ENCODE measurements at places on chromosomes 7 and 10.
A peak's percentile ranks its signal among the peaks of the same experiment; 100 is the strongest.

DNA sequence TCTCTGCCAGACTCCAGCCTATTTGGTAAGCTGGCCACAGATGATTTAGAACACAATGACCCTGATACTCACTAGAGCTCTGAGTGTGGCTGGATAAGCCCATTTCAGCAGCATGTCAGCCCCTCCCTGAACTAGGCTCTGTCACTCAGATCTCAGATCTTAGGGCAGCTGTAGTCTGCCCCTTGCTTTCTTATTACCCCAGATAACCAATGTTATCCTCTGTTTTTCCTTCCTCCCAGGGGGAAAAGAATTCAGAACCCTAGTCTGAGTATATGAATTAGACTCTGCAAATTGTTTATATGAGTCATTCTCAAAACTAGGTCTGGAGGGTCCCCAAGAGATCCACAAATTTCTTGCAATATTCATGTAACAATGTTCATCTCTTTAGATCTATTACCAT, 286.2 kb downstream of the KCNMA1 start:
- H3K36me3 ChIP-seq = no peaks in the 10 kb centered on the region
- H3K27ac ChIP-seq = no peak overlapping the region
- no peak overlapping the region for H3K4me3 ChIP-seq

GRCh38 chr7:27590416-27590815, 72.3 kb downstream of the HIBADH start:
- H3K4me1 ChIP-seq = no peaks in the 10 kb centered on the region
- no peaks in the 10 kb centered on the region for H3K36me3 ChIP-seq
- H3K4me3 ChIP-seq = no peak overlapping the region

DNA sequence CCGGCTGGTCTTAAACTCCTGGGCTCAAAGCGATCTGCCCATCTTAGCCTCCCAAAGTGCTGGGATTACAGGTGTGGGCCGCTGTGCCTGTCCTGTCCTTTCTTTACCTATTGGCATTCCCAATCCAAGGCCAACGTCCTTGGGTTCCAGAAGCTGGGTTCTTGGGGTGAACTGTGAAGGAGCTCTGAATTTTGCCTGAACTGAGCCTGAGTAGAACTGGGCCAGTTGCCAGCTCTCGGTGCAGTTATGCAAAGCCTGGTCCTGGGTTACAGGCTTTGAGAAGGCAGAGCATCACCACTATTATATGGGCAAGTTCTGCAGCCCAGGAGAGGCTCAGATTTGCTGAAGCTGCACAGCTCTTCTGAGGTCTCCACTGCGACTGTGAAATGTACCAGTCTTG, 24.6 kb upstream of the SH2D4B start:
- no peak for DNase-seq
- peaks cover 93% of the 10 kb centered on the region for H3K36me3 ChIP-seq
- H3K4me1 ChIP-seq = peaks cover 13% of the 10 kb centered on the region
- H3K27me3 ChIP-seq = no peaks in the 10 kb centered on the region

DNA sequence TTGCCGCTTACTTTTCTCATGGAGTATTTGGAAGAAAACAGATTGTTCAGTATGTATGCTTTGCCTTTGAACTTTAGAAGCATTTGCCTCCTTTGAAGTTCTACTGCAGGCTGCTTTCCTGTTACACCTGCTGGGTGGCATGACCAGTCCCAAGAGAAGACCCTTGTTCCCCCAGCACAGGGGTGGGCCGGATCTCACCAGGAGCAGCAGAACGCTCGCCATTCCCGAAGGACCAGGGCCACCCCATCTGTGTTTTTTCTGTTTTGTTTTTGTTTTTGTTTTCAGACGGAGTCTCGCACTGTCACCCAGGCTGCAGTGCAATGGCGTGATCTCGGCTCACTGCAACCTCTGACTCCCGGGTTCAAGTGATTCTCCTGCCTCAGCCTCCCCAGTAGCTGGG, 493.6 kb downstream of the PTPRN2 start:
- H3K27ac ChIP-seq = no peak overlapping the region
- no peaks in the 10 kb centered on the region for H3K4me1 ChIP-seq
- H3K36me3 ChIP-seq = no peaks in the 10 kb centered on the region
- no peak overlapping the region for H3K4me3 ChIP-seq
- DNase-seq = no peak

- DNase-seq = no peak
- H3K27me3 ChIP-seq = no peaks in the 10 kb centered on the region
- H3K4me1 ChIP-seq = no peaks in the 10 kb centered on the region
- H3K27ac ChIP-seq = no peak overlapping the region
- no peak overlapping the region for H3K4me3 ChIP-seq
- H3K36me3 ChIP-seq = no peaks in the 10 kb centered on the region
These were observed 244.7 kb upstream of the RHOBTB1 start for GRCh38 chr10:61188691-61189090.

DNA sequence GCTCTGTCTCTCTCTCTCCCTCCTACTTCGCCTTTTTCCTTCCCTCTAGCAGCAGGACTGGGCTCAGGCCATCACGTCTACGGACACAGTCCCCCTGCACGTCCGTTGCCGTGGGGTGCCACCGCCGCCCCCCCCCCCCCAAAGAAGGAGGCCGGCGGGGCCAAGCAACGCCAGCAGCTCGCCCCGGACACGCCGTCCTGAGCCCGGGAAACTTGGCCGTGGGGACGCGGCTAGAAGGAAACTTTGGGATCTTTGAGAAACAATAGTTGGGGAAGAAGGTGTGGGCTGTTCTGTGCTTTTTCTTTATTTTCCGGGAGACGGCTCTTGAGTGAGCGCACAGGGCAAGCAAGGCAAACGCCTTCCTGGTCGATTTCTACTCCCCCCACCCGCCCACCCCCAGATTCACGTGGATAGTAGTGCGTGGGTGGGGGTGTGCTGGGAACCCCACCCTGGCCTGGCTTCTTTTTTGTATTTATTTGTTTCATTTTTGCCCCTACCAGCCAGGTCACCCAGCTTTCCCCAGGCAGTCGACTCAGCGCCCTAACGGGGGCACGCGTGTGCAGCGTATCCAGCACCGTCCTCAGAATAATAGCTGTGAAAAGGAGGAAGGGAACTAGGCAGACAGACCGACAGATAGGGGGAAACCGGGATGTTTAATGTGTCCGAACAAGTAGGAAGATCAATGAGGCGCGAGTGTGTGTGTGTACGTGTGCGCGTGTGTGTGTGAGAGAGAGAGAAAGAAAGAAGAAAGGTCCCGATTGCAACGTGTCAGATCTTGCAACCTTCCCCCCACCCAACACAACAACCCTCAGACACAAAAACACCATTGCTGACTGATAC, 1.4 kb downstream of the MXI1 start:
- DNase-seq = no peak
- peak overlapping the region; percentile 49 for H3K4me3 ChIP-seq
- H3K27ac ChIP-seq = peak overlapping the region; percentile 26
- peaks cover 31% of the 10 kb centered on the region for H3K27me3 ChIP-seq

DNA sequence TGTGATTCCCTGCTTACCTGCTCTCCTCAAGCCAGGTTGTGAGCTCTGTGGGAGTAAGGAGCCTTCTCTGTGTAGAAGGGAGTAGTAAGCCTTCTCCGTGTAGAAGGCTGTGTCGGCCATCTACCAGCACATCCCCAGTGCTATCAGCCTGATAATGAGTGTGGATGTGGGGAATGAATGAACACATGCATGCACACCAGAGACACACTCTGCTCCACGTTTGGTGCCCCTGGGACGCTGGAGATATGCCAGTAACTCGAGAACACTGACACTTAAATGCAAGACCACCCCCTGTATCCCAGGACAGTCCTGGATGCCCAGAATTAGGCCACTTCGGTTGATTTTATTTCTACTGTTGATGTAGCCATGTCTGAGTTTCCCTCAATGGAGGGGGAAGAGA, 21.1 kb upstream of the GPR26 start:
- H3K27me3 ChIP-seq = no peaks in the 10 kb centered on the region
- no peaks in the 10 kb centered on the region for H3K4me1 ChIP-seq
- no peak overlapping the region for H3K27ac ChIP-seq
- no peak for DNase-seq

DNA sequence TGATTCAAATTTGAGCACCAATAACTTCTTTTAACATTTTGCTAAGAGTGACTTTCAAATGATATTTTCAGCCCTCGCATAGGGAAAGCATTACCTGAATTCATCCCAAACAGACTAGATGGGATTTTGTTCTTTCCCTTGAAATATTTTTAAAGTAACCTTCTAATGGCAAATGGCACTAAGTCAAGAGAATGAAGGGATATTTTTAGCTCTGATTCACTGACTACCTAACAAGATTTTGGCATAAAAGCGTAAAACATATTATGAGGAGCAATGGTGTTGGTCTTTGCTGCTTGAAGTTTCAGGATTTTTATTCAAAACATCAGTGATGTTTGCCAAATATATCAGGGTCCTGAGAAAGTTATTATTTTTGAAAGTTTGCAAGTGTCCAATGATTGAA, 290.3 kb downstream of the CDK14 start:
- no peaks in the 10 kb centered on the region for H3K27me3 ChIP-seq
- no peak overlapping the region for H3K4me3 ChIP-seq
- no peaks in the 10 kb centered on the region for H3K4me1 ChIP-seq
- H3K27ac ChIP-seq = no peak overlapping the region

GRCh38 chr7:109893231-109893630, 1197.7 kb upstream of the LRRN3 start:
- DNase-seq = no peak
- H3K27me3 ChIP-seq = no peaks in the 10 kb centered on the region
- no peak overlapping the region for H3K27ac ChIP-seq
- no peaks in the 10 kb centered on the region for H3K4me1 ChIP-seq
- no peak overlapping the region for H3K4me3 ChIP-seq

GRCh38 chr10:120355425-120355824, 101.6 kb upstream of the PLPP4 start:
- H3K4me3 ChIP-seq = no peak overlapping the region
- H3K27me3 ChIP-seq = no peaks in the 10 kb centered on the region
- H3K27ac ChIP-seq = no peak overlapping the region
- no peak for DNase-seq

GRCh38 chr10:122285506-122286444, 14.7 kb downstream of the BTBD16 start:
- H3K4me3 ChIP-seq = no peak overlapping the region
- no peaks in the 10 kb centered on the region for H3K27me3 ChIP-seq
- no peak for DNase-seq
